ENCODE measurements at places on chromosomes 2 and 18. TPM values are rescaled to one million over a fixed set of nuclear protein-coding genes. Genes with fewer than 3 reads are reported as not detected.

Gene GAL3ST2
- total RNA-seq, result 0.18 TPM

Gene ADAM23
- 8.2 TPM for total RNA-seq

Gene IAH1
- 85.1 TPM for total RNA-seq

Gene PRKAG3
- total RNA-seq, result not detected

Gene EFR3B
- total RNA-seq, result 1.4 TPM

Gene CRYBA2
- not detected for total RNA-seq

Gene CYTIP
- not detected for total RNA-seq

Gene XIRP2
- total RNA-seq, result not detected

Gene UGT1A3
- total RNA-seq, result not detected

Gene MYL12A
- total RNA-seq, result 879 TPM

Gene GCG
- total RNA-seq, result 0.14 TPM

Gene INHBB
- total RNA-seq, result 0.09 TPM

Gene CASP8
- 21.5 TPM for total RNA-seq

Gene ST6GAL2
- total RNA-seq, result under 0.01 TPM

Gene GAREM2
- total RNA-seq, result 0.65 TPM

Gene NPHP1
- total RNA-seq, result 6.9 TPM

Gene SCN9A
- total RNA-seq, result 7.8 TPM

Gene TUBA4B
- total RNA-seq, result not detected

Gene TSPYL6
- not detected for total RNA-seq

Gene RAMP1
- 10.5 TPM for total RNA-seq

Gene RTP5
- not detected for total RNA-seq

Gene SIX3
- total RNA-seq, result not detected

Gene DCDC2C
- total RNA-seq, result not detected

Gene CYBRD1
- 340 TPM for total RNA-seq

Gene CCDC102B
- 45.7 TPM for total RNA-seq

Gene LIMS4
- 1.1 TPM for total RNA-seq

Gene TRAPPC12
- 52.3 TPM for total RNA-seq

Gene CROCC2
- total RNA-seq, result 0.14 TPM

Gene RIOK3
- 76.2 TPM for total RNA-seq

Gene C2orf66
- total RNA-seq, result not detected

Gene FAM161A
- 1.9 TPM for total RNA-seq

Gene SLC14A1
- 27.6 TPM for total RNA-seq
